Motor neuron (in vitro differentiated cells): ENCODE measurements at places on chromosomes 11 and 22. TPM values are rescaled to one million over a fixed set of nuclear protein-coding genes. Genes with fewer than 3 reads are reported as not detected.

DNA sequence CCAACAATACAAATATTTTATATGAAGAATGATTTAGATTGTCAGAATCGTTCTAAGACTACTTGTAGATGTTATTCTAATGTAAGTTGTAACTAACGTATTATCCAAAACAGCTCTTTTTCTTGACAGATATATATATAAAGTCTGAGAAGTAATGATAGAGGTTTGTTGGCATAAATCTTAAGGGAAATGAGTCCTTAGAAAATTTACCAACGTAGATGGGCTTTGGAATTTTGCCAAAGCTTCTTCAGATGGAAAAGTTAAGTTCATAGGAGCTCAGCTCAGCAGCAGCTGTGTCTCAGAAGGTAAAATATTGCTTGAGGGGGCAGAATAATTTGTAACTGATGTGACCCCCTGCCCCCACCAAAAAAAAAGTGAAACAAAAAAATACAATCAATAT, 66.7 kb downstream of the BID start:
- ATAC-seq, result no peak

DNA sequence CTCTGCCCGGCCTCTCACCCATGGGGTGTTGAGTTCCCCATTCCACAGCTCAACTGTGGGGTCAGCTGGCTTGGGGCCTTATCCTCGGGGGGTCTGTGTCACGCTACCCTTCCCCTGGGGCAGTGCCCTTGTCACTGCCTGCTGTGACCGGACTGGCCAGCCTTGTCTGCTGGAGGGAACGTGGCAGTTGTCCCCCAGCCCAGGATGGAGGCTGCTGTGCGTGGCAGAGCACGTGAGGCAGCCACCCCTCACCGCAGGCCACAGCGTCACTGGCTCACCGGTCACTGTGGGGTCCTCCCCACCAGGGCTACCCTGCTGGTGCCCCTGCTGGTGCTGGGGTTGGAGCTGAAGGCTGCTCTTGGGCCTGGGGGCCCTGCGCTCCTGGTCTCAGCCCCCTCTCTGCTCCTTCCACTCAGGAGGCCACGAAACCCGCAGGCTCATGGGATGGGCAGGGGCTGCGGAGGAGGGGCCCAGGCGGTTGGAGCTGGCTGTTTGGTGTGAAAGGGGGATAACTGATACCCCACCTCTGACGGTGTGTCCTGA, 13.4 kb downstream of the BRSK2 start:
- ATAC-seq, result no peak

DNA sequence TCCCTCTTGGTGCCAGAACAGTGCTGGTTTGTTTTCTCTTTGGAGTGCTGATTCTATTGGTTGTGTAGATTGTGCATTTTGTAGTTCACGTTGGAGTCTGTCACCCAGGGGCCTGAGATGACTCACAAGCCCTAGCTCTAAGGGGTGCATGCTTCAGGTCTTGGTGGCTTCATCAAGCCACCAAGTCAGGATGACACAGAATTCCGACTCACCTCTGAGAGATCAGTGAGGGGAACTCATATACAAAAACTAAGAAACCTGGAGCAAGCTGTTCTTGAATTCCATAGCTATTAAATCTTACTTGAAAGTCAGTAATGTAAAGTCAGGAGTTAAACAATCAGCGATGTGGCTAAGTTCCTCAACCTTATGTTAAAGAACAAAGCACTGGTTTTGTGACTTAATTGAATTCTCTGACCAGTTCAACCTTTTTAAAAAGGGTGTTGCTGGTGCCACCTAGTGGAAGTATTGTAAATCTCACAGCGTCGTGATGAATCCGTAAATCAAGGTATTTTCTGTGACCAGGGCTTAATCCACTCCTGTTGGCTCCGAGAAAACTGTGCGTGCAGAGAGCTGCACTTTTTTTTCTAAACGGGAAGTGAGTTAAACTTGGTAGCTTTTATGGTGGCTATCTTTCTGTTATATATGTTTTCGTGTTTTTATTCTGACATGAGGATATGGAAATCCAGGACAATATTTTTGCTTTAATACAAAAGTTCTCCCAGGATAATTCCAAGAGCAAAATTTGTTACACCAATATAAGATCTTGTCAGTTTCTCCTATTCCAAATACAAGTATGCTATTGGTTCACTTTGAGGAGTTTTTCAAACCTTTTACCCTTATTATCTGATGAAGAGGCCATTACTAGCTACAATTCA, 14.6 kb downstream of the MMP13 start:
- peak; percentile 96 for ATAC-seq

- peak; percentile 70 for ATAC-seq
Measured at GRCh38 chr11:69348414-69349235, 54.7 kb downstream of the MYEOV start.

- peak; percentile 5 for ATAC-seq
Measured at GRCh38 chr11:103325686-103326069, 216.5 kb downstream of the DYNC2H1 start.

DNA sequence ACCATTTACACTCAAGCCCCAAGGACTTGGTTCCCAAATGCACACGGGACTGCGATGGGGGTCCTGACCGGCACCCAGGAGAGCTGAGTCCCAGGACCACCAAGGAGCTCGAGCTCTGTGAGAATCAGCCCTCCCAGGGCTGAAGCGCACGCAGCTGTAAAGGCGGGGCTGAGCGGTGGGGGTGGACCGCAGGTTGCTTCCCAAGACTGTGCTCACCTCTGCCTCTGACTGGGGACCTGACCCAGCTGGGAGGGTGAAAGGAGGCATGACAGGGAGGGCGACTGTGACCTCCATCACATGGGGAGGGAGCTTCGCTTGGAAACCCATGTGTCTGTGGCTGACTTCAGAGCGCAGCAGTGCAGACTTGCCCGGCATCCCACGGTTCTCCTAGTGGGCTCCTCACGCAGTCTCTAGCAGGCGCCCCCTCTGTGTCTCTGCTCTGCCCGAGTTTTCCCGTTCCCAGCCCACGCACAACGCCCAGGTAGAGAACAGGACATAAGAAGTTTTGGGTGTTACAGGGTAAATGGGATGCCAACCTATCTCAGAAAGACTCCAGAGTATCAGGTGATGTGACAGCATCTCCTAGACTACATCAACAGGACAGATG, 15.4 kb upstream of the NAP1L4 start:
- no peak for ATAC-seq

- ATAC-seq, result no peak
Measured at GRCh38 chr22:36235585-36235984, 3.7 kb downstream of the APOL2 start.

MMP13 gene
- not detected in 2 replicates for total RNA-seq

- no peak for ATAC-seq
Measured at GRCh38 chr22:49021131-49021925, 806.3 kb downstream of the BRD1 start.

DNA sequence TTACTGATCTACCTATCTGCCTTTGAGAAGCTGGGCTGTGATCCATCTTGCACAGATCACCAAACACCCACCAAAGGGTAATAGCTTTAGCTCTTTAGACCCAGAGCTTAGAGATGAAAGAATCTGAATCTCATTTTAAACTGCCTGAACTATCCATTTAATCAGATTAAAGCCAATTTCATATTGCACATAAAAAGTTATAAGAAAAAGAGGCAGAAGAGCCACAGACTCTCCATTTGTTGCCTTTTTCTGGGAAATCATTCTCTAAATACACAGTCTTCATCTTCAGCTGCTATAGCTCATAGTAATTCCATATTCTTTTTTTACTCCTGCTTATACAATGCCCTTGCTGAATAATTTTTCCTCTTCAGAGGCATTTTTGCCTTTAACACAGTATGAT, 271.2 kb downstream of the DLG2 start:
- no peak for ATAC-seq

- no peak for ATAC-seq
Measured at GRCh38 chr11:62145261-62145871, 21.6 kb downstream of the INCENP start.

LDHAL6A gene
- total RNA-seq, result 0.06 and 0.11 TPM in 2 replicates

SYT13 gene
- total RNA-seq, result not detected in 2 replicates

DNA sequence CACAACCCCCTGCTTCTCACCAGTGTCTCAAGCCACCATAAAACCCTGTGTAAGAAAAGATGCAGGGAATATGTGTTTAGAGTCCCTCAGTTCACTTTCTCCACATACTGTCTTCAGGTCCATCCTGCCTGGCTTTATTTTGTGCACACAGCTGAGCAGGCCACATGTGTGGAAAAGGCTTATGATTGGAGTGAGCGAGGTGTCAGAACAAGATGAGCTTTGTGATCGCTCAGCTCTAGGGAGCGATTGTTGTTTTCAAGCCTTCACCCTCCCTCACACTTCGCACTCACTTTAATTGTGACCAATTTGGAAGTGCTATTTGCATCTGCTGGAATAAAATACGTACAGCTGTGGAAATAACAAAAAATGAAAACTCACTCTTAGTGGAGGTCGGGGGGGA, 931.1 kb upstream of the TENM4 start:
- ATAC-seq, result no peak

DNA sequence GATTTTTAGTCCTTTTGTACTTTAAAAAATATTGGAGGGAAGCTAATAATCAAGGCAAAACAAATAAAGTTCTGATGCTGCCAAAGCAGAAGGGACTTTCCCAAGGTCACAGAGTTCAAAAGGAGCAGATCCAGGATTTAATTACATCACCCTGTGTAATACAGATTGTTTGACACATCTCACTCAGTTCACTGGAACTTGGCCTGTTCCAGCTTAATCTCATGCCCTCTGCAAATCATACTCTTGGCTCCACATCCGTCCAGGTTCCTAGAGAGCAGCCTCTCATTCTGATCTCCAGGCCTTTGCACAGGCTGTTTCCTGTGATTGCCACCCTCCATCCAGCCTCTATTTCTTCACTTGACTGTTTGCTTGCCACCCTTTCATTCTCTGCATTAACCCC, 151.7 kb downstream of the SPON1 start:
- ATAC-seq, result no peak

GRCh38 chr22:19035474-19036228, 86.6 kb downstream of the DGCR2 start:
- peak; percentile 49 for ATAC-seq

DNA sequence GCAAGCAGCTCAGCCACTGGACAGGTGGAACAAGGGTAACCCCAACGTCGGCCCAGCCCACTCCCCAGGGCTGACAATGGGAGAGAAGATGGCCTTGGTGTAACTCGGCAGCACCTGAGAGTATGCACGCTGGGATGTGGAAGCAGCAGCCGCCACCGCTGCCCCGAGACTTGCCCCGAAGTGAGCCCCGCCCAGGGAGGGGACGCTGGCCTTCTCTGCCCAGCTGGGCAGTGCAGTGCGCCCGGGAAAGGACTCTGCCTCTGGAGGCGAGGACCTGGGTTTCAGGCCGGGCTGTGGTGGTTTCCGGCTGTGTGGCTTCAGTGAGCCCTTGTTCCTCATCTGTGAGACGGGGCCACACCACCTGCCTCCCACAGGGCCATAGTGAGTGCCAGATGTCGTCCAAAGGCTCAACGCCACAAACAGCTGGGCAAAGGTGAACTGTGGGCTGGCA, 8.6 kb upstream of the POLDIP3 start:
- ATAC-seq, result no peak

DNA sequence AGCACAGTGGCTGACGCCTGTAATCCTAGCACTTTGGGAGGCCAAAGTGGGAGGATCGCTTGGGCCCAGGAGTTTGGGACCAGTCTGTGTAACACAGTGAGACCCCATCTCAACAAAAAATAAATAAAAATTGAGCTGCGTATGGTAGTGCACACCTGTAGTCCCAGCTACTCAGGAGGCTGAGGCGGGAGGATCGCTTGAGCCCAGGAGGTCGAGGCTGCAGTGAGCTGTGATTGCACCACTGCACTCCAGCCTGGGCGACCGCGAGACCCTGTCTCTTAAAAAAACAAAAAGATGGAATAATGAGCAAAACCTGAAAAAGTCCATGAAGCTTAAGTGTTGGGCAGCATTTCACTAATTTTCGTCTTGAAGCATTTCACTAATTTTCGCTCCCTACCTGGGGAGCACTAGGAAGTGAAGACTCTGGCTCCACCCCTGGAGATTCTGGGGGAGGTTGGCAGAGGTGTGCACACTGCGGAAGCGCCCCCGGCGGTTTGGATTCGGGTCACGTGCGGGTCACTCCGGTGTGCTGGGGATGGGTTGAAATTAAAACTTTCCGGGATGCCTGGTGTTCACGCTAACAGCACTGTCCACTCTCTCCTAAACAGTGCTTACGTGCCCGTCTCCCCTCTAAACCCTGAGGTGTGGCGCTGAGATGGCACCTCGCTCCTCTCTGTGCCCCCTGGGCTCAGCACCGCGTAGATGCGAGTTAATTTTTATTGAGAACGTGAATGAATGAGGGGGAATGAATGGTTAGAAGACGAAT, 906 bp upstream of the NAA40 start:
- ATAC-seq, result no peak

DNA sequence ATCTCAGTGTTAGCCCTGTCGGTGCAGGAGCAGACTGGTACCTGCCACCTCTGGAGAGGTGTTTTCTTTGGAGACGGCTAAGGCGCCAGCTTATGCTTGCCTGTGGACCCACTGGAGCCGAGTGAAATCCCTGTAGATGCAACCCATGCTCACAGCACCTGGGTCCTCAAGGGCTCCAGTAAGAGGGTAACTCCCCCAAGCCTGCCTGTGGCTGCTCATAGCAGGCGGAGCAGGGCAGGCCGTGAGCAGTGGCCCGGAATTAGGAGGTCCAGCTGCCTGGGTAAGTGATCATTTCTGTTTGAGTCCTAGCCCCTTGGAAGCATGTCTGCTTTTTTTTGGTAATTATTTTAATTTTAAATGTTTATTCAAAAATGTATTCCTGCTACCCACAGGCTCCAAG, 43.8 kb downstream of the NAT10 start:
- no peak for ATAC-seq

DNA sequence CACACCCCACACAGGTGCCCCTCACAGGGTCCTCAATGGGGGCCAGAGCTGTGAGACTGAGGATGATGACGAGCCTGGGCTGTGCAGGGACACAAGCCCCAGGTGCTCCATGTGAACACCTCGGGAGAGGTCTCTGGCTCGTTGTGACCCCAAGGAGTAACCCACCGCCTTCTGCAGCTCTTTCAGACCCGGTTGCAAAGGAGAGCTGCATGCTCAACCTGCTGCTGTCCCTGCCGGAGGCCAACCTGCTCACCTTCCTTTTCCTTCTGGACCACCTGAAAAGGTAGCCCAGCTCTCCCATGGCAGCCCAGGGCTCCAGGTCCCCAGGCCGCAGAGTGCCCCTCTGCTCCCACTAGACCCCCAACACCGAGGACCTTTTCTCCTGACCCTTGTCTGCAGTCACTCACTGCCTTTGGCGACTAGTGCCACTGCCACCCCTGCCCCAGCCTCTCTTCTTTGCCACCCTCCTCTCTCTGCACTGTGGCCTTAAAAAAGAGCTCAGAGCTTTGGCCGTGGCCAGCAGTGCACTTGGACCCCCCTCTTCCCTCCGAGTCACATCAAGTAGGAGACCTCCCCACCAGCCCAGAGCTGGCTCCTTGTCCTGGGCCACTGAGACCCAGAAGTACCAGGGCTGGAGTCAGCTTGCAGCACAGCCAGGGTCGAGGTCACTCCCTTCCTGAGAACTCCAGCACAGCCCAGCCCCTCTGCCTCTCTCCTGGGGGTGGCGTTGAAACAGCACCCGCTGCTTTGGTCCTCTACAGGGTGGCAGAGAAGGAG, 133.7 kb downstream of the BCR start:
- ATAC-seq, result no peak

- no peak for ATAC-seq
Measured at GRCh38 chr11:134579724-134580609, 167.9 kb upstream of the B3GAT1 start.

KLHL35 gene
- 6.1 and 6.9 TPM in 2 replicates for total RNA-seq
